ENCODE measurements at places on chromosomes 4 and X. TPM values are rescaled to one million over a fixed set of nuclear protein-coding genes. Genes with fewer than 3 reads are reported as not detected.

- DNase-seq, result no peak
Observed at GRCh38 chr4:89957046-89957926, 62.6 kb downstream of the MMRN1 start.

- peak; percentile 12 for DNase-seq
Observed at GRCh38 chr4:98674404-98675173, 16.2 kb upstream of the TSPAN5 start.

DNA sequence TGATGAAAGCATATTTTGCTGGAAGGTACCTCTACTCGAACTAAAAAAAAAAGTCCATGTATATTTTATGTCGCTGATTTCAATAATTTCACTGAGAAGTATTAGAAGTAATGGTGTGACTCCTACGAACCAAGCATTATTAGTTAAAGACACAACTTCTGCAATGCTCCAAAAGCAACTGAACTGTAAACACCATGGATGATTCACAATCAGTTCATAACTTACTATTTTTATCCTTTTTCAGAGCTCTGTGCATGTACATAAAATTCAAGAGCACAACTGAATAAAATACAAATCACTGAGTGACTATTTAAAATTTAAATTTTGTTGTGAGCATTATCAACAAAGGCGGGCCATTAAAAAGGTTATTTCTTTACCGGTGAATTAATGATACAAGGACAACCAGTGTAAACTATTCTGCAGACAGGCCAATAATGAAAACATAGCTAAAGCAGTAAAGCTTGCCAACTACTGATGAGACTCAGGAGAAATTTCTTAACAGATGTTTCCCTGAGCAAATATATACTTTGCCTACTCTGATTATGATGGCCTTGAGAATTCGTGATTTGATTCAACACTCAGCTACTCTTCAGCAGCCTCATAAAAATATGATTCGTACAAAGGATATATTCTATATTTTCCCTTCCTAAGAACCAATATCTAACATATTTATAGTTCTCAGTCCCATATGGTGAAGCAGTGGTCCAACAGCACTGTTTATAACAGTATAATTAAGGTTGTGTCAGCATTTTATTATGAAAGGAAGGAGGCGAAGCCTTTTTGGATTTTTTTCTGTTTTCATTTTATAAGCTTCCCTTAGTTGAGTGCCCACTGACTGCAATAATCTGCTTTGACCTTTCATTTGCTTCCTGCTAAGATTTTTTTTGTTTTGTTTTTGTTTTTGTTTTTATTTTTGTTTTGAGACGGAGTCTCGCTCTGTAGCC is 62.8 kb upstream of the NEIL3 start:
- peak; percentile 80 for DNase-seq

The MAOB gene
- 0.36 TPM for total RNA-seq

The SLC10A6 gene
- not detected for total RNA-seq
